Stimulated activated CD4-positive, alpha-beta T cell treated with anti-CD3 and anti-CD28 coated beads, Interleukin-1b, Interleukin-23, amount 100 ng/mL, for 4 hours (primary cell): ENCODE measurements at places on chromosomes 2 and 18.

DNA sequence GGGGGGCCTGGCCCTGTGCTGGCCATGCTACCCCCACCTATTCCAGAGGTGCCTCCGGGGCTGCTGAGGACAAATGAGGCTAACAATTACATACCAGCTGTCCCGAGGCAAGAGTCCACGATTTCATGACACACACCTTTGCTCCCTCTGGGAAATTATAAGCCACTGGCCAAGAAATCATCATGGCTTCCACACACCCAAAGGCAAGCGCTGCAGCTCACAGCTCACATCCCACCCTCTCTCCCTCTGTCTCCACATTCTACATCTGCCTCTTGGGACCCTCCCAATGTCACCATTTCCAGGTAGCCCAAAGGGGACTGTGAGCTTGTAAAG lies 134.4 kb downstream of the HDAC4 start:
- DNase-seq = no peak

GRCh38 chr2:215921895-215922294 lies 91.5 kb downstream of the MREG start:
- no peak for DNase-seq

DNA sequence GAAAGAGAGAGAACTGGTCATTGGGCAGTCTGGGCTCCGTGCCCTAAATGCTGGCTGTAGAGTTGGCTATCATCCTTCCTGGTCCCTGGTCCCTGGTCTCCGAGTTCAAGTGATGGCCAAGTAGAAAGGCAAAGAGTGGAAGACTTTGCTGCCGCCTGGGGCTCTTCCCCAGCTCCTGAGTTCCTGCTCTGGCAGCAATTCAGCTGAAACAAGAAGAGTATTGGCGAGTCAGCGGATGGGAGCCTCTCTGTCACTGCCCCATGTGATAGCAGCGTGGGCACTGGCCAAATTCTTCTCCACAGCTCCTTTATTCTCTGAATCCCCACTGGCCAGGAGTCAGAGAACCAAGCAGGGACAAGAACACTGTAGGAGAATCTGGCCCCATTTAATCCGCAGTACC lies 351.0 kb upstream of the POU3F3 start:
- no peak for DNase-seq

DNA sequence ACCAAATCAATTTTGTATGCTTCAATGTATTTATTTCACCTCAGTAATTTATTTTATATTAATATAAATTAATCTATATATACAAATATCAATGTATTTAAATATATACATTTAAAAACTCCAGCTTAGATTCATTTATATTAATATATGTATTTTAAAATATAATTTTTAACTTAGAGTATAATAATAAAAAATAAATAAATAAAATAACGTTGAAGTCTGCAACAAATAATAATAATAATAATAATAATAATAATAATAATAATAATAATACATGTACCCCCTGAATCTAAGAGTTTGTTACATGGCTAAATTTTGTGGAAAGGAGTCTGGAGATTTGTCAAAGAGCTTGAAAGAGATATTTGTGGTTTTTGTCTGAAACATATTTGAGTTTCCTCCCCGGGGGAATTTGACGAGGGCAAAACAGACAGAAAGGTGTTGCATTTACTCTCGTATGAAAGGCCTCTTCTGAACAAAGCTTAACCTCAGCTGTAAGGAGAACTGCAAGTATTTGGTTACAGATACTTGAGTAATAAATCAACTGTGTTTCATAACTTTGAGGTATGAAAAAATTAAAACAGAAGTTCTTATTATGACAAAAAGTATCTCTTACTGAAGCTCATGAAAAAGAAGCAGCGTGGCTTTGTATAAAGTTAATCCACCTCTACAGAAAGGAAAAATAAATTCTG lies 93.4 kb downstream of the CDH19 start:
- DNase-seq = no peak

DNA sequence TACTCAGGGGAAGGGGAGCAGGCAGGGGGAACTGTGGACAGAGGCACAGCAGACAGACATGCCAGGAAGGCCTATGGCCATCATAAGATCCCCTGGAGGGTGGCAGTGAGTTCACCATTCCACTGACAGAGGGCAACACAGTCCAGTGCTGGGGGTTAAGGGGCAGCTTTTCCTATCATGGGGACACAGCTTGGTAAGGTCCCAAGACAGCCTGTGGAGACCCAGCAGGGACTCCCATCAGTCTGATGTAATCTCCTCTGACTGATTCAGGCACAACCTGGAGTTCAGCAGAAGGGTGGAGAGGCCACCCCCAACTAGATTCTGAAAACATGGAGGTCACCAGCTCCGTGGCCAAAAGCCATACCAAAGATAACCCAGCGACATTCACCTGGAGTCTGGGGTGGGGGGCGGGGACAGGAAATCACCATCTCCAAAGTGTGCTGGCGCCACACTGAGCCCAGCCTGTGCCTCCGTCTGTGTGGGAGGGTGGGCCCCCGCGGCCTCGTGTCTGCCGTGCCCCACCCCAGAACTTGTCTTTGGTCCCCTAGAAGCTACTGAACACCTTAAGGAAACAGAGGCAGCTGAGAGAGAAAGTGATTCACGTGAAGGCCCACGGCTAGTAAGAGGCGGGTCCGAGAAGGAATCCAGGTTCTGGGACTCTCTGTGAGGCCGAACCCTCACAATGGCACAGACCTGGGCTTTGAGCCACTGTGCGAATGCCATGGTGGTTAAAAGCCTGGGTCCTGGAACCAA lies 28.6 kb downstream of the DNMT3A start:
- no peak for DNase-seq

DNA sequence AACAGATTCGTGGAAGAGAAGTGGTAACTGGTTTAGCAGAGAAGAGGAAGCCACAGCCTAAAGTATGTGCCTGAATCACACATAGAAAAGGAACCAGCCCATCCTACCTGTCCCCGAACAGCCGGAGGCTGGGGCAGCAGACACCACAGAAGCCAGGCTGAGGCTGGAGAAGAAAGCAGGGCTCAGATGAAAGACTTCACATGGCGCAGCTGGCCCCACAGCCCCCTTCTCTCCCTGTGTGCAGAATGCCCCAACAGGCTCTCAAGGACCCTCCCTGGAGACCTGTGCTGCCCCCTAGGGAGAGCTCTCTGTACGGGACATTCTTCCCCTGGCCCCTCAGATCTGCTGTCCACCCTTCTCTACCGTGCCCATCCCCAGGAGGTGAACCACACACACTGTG lies 83.5 kb upstream of the RAB12 start:
- no peak for DNase-seq

GRCh38 chr2:188512456-188512855 lies 220.8 kb downstream of the GULP1 start:
- no peak for DNase-seq

- no peak for DNase-seq
Measured at GRCh38 chr18:68764016-68764415, 33.9 kb upstream of the CCDC102B start.

DNA sequence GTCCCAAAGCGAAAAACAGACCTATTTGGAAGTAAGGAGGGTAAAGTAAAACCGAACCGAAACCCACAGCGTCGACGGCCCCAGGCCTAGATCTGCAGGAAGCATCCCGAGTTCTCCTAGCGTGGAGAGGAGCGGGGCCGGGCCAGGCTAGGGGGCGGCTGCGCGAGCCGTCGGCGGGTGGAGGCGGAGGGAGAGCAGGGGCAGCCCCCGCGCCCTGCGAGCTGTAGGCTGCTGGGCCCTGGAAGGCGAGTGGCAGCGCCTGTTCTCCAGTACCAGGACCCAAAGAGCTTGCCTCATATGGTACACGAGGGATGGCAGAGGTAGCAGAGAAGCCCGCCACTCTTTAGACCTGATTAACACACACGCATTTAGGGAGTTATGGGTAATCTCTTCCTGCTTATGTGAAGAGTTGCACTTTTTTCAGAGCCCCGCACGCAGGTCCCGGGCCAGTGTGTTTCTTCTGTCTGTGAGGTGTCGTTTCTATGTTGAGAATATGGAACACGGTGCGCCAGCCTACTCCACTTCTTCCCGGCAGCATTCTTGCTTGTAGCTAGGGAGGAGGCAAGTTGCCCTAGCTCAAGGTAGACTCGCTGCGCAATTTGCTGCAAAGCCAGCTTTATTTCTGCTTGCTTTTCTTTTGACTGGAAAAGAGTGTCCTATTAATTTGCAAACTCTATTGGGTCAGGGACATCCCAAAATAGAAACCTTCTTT lies 71.1 kb downstream of the ARHGEF33 start:
- DNase-seq = no peak

GRCh38 chr18:49690312-49690711 lies 123.0 kb downstream of the ACAA2 start:
- no peak for DNase-seq

- no peak for DNase-seq
Measured at GRCh38 chr18:34322365-34323289, 97.9 kb upstream of the NOL4 start.

DNA sequence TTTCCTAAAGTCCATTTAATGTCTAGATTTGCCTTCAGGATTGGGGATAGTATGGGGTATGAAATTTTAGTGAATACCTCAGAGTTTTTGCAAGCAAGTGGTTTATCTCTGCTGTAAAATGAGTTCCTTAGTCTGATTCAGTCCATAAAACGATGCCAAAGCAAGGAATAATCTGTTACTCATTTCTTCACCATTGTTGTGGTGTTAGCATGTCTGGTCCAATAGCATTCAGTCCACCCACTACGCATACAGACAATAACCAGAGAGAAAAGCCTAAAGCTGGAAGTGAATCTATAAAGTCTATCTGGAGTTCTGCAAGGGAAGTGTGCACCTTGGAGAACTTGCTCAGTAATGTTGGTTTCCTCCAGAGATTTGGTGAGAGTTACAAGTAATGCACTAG lies 12.9 kb upstream of the DPP4 start:
- DNase-seq = no peak

GRCh38 chr18:26840965-26841364 lies 24.5 kb downstream of the AQP4 start:
- no peak for DNase-seq

GRCh38 chr2:40964509-40965250 lies 512.8 kb upstream of the SLC8A1 start:
- DNase-seq = no peak

- no peak for DNase-seq
Measured at GRCh38 chr2:206978746-206979145, 39.4 kb downstream of the CPO start.

DNA sequence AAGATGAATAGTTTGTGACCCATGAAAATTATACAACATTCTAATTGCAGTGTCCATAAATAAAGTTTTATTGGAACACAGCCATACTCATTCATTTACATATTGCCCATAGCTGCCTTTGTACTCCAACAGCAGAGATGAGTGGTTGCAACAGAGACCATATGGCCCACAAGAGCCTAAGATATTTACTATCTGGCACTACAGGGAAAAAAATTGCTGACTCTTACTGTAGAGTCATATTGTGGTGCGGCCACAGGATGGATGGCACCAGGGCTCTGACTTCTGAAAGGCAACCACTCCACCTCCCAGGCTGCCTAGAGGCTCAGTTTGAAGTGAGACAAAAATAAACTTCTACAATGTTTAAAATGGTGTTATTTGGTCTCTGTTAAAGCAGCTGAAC lies 404.0 kb upstream of the ATP5MC3 start:
- DNase-seq = no peak

- DNase-seq = no peak
Measured at GRCh38 chr18:10318691-10318970, 135.8 kb upstream of the APCDD1 start.

- no peak for DNase-seq
Measured at GRCh38 chr2:54791831-54792230, 68.4 kb downstream of the EML6 start.
